ENCODE measurements at places on chromosomes 3 and 15.

- DNase-seq = no peak
These were observed 6.6 kb downstream of the MAP2K5 start for GRCh38 chr15:67548862-67549651.

- DNase-seq = no peak
These were observed 100.4 kb downstream of the PCCB start for GRCh38 chr3:136350557-136350956.

GRCh38 chr3:126108676-126109050 lies 24.7 kb upstream of the SLC41A3 start:
- DNase-seq = no peak

DNA sequence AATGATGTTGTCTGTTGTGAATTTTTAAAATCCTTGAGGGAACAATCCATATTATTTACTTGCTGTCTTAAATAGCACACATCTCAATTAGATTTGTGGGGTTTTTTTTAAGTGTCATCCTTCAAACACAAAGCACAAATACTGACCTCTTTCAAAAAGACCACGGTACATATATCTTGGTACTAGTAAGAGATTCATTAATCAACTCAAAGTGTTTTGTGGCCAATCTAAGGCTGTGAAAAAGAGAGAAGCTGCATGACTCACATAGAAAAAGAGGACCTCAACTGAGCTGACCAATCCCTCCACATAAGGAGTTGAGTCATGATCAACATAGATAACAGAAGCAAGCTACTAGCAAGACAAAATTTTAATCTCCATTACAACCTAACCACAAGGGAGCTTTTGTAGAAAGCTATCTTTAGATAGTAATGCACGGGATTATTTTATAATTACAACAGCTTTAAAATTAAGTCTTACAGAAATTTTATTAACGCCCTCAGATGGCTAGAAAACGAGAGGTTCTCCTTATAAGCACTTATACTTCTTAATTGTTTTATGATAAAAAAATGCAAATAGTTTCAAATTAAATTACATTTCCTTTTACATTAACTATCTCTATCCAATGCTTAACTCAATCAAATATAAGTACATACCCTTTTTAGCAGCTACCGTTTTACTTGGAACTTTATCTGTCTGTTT lies 60.5 kb downstream of the TOP2B start:
- peak; percentile 61 for DNase-seq

DNA sequence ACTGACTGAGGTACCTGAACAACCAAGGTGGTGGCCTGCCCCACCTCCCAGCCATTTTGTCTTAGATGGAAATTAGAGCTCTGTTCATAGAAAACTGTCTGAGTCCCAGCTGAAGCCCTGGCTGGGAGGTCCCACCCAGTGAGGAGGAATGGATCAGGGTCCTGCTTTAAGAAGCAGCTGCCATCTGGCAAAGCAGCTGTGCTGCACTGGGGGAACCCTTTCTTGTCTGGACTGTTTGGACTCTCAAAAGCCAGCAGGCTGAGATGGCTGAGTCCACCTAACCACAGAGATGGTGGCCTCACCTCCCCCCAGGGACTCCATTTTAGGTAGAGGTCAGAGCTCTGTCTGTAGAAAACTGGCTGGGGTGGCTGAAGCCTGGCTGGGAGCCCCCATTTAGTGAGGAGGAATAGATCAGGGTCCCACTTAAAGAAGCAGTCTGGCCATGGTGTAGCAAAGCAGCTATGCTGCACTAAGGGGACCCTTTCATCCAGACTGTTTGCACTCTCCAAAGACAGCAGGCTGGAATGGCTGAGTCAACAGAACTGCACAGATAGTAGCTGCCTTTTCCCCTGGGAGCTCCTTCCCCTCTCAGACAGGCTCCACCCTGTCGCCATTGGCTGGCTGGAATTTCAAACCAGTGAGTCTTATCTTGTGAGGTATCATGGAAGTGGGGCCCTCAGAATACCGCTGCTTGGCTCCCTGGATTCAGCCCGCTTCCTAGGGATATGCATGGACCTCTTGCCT lies 116.9 kb downstream of the EPHA6 start:
- no peak for DNase-seq

- DNase-seq = no peak
These were observed 32.2 kb upstream of the TAMM41 start for GRCh38 chr3:11878837-11879236.

DNA sequence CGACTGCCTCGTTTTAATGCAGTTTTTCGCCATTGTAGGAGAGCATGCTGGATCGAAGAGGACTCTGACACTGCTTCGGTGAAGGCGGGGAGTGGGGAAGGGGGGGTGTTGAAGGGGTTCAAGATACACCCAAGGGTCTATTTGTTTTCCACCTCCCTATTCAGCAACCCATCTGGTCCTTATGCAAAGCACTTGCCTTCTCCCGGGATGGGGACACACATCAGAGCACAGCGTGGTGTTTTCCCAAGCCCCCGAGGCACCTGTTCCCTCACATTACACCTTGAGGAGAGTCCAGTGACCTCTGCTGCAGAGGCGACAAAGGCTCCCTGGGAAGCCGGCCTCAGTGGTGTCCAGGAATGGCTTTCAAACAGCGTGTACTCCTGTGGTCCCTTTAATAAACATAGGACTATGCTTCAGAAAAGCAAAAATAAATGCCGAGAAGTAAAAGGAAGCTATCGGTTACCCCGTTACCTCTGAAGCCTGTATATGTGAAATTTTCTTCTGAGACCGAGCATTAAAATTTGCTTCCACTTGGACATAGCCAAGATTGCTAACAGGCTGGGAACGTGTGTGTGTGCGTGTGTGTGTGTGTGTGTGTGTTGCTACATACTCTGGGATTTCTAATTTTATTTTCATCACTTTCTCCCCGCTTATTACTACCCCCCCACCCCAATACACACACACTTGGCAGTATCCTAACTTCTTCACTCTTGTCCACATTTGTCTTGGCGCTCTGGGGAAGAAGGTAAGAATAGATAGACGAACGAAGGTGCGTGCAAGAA lies 53.2 kb downstream of the CCDC54 start:
- DNase-seq = peak; percentile 13

GRCh38 chr15:58552505-58553364 lies 120.9 kb downstream of the LIPC start:
- DNase-seq = no peak

DNA sequence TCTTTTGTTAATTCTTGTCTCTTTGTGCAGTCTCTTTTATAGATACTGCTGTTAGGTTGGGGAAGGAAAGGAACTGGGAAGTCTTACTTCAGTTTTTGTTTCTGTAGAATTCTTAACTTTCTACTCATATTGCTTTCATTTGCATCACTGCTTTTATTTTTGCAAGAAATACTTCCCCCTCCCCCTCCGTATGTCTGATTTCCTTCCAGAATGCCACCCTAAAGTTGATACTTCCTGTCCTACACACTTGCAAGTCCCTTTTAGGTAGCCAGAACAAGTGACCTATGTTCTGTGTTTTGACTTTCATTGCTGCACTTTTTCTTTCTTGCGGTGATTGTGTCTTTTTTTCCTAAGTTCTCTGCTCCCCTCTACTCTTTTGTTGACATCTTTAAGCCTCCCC lies 477.4 kb downstream of the RSL24D1 start:
- no peak for DNase-seq

DNA sequence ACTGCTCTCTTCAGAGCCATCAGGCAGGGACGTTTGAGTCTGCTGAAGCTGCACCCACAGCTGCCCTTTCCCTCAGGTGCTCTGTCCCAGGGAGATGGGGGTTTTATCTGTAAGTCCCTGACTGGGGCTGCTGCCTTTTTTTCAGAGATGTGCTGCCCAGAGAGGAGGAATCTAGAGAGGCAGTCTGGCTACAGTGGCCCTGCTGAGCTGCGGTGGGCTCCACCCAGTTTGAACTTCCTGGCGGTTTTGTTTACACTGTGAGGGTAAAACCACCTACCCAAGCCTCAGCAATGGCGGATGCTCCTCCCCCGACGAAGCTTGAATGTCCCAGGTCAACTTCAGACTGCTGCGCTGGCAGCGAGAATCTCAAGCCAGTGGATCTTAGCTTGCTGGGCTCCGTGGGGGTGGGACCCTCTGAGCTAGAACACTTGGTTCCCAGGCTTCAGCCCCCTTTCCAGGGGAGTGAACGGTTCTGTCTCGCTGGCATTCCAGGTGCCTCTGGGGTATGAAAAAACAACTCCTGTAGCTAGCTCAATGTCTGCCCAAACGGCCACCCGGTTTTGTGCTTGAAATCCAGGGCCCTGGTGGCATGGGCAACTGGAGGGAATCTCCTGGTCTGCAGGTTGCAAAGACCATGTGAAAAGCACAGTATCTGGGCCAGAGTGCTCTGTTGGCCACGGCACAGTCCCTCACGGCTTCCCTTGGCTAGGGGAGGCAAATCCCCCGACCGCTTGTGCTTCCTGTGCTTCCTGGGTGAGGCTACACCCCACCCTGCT lies 21.1 kb upstream of the ST6GAL1 start:
- DNase-seq = no peak

GRCh38 chr3:120450600-120451271 lies at the start of gene FSTL1:
TSS of gene FSTL1 (minus strand) at chr3:120450992. CDS start at chr3:120450746, 246 bp downstream.
- DNase-seq = no peak

DNA sequence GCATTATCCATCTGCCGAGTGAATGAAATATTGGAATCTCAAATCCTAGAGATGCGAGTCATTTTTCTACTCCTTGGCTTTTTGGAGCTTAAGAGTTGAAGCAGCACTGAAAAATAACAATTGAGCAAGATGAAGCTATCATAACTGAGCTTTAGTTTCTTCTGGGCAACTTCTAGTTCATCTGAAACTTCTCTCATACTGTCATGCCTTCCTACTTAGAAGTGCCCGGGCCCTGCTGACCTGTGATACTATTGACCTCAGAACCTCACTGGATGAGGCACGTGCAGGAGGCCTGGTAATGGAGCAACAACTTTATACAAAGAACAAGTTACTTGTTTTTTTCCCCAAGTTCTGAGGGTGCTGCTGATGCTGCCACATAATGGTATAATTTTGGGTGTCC lies 48.5 kb upstream of the P3H2 start:
- no peak for DNase-seq

DNA sequence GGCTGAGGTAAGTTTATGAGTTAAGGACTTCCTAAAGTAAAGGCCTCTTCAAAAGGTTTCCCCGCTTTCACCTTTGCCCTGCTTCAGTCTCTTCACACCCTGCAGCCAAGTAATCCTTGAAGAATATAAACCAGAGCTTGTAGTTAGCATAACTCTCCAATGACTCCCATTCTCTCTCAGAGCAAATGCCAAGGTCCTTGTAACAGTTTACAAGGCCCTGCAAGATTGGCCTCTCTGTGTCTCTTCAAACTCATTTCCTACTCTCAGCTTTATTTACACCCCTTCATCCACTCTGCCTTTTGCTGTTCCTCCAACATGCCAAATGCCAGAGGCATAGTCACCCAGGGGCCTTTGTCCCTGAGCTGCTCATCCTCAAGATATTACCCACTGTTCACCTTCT lies 60.5 kb upstream of the MME start:
- no peak for DNase-seq

GRCh38 chr15:66858423-66859207 lies 156.6 kb downstream of the SMAD6 start:
- DNase-seq = no peak

DNA sequence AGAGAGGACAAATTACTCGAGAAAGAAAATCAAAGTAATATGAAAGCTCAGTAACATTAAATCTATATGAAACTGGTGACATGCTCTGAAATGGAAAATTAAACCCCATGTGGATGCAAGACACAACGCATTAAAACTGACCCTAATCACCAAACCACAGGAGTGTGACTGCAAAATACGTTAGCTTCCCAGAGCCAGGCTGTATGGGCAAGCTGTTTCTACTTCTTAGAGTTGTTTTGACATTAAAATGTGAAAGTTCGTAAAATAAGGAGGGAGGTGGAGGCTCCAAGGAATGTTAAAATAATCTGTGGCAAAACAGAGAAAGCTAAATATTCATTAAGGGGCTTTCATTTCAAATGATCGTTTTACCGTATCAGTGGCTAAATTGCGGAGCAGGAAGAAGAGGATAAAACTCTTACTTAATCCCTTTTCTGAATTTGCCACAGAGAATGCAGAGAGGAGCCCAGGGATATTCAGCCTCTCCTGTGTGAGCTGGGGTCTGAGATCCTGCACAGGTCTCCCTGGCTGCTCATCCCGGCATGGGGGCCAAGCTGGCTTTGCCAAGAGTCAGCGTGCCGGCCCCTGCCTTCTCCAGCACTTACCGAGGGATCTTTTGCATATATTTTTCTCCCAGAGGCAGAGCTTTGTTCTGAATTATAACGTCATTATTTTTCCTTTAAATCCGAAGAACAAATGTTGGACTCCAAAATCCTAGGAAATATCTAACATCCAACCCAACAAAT lies 239.8 kb upstream of the THBS1 start:
- no peak for DNase-seq

GRCh38 chr15:70151462-70151861 lies 53.7 kb upstream of the TLE3 start:
- DNase-seq = no peak

DNA sequence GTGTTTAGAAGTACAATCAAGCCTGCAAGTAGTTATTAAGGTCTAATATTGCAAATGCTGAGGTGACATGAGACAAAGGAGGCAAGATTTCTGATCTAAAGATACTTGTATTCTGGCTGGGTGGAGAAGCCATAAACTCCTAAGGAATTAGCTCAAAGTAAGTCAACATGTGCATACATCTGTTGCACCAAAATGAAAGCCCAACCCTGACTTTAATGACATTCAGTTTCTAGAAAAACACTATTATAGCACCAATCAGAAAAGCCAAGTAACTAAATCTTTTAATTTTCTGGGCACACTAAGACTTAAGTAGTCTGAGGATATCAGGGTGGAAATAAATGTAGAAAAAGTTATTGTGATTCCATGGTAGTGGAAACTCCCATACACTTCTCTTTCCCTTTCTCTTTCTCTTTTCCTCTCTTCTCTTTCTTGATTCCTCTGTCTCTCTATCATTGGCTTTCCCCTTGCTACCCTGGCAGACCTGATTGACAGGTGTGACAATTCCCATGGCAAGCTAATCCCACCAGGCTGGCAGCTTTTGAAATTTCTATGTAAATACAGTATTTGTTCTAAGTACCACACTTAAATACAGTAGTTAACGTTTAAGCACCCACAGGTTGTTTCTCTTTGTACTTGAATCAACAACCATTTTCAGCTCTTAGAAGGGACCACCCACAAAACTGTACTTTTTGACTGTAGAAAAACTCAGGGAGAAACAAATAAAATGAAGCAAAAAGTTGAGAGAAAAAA lies 528.4 kb upstream of the SEMA6D start:
- no peak for DNase-seq

DNA sequence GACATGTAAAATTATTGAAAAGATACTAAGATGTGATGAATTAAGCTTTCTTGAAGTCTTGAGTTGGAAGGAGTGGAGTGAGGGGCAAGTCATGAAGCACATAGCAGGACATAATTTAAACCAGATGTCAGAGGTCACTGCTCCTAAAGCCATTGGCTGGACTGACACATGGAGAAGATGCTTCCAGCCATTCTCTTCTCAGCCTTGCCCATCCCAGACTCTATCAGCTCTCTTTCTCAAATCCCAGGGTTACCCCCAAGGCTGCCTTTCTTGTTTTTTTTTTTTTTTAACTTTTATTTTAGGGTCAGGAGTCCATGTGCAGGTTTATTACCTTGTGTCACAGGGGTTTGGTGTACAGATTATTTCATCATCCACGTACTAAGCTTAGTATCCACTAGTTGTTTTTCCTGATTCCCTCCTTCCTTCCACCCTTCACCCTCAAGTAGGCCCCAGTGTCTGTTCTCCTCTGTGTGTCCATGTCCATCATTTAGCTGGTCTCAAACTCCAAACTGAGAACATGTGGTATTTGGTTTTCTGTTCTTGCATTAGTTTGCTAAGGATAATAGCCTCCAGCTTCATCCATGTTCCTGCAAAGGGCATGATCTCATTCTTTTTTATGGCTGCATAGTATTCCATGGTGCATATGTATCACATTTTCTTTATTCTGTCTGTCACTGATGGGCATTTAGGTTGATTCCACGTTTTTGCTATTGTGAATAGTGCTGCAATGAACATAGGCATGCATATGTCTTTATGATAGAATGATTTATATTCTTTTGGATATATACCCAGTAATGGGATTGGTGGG lies 18.9 kb downstream of the XIRP1 start:
- no peak for DNase-seq

Measured in hematopoietic multipotent progenitor cell treated with erythropoietin and hydrocortisone succinate and interleukin-3 and kit ligand, for 15 days (in vitro differentiated cells).